Cerebellar cortex (tissue), 1 donor: ENCODE measurements at places on chromosomes 16 and 17.
A peak's percentile ranks its signal among the peaks of the same experiment; 100 is the strongest.

- DNase-seq = no peak
Observed at GRCh38 chr16:20760346-20760745, 3.5 kb upstream of the ACSM3 start.

DNA sequence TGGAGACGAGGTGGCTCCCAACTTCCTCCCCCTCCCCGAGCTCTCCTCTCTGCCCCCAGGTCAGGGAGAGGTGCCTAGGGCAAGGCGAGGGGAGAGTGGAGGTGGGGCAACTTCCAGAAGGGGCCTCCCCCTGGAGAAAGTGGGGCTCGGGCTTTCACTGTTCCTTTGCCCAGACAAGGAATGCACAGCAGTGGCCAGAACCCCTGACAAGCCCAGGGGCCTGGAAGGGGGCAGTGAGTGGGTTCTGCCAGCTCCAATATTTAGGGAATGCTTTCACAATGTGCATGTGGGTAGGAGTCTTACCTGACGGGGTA is 11.7 kb upstream of the SP2 start:
- DNase-seq = no peak

DNA sequence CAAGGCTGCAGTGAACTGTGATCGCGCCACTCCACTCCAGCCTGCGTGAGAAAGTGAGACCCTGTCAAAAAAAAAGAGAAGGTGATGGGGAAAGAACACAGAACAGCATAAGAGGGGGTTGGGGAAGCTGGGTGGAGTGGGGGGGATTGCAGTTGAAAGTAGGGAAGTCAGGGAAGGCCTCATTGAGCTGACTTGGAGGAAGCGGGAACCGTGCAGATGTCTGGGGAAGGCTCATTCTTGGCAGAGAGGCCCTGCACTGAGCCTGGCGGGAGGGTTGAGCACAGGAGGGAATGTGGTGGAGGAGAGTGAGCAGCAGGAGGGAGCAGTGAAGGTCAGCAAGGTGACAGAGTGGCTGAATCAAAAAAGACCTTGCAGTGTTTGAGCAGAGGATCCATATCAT is 26.9 kb downstream of the IL4R start:
- no peak for DNase-seq

DNA sequence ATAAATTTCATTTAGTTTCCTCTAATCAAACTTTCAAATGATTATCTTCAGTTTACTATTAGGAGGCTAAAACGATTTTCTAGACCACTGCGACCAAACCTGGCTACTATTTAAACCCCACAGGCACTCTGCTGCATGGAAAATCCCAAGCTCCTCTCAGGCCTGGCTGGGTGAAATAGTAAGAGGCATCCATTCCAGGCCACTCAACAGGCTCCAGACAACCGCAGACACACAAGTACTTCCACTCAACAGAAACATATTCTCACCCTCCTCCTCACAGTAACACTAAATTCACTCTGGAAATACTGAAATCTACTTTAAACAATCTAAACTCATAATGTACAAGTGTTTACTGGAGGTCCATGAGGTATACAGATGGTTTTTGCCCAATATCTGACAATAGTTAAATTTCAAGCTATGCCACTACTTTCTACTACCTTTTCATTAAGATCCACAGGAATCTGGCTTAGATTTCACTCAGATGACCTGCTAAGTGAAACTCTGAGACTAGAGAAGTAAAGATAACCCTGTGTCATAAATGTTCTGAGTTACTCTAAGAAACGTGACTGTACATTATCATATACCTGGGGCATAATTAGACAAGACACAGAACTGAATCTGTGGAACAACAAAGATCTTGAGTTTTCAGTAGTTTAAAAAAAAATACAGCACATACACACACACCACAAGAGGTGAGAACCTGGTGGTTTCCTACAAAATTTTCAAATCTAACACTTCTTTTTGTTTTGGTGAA is 10.4 kb downstream of the VPS53 start:
- no peak for DNase-seq

DNA sequence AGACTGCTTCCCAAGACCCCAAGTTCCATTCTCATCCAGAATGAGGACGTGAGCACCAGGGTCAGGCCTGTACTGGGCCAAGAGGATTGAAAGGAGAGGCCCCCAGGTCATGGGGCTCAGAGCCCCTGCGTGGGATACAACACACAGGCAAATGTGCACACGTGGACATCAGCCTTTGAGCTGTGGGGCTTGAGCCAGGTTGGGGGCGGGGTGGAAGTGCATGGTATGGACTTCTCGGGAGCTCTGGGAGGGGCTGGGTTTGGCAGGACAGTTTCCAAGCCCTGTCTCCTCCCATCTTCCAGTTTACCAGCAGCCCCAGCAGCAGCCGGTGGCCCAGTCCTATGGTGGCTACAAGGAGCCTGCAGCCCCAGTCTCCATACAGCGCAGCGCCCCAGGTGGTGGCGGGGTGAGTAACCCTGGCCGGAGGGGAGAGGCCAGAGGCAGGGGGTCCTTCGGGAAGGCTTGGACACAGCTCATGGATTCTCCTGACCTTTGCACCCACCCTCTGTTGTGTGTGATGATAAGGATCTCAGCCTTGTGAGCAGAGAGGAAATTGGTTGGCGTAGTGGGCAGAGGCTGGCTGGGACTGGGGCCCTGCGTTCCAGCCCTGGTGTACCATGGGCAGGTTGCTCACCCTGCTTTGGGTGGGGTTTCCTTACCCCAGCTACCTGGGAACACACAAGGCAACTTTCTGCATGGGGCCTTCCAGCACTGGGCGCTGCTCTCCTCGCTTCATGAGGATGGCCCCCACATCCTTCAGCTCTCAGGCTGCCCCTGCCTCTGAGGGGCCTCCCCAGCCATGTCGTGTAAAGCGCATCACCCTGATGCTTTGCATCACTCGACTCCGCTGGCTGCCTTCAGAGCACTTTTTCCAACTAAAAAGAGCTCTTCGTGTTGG is 10.4 kb upstream of the LASP1NB start:
- DNase-seq = peak; percentile 28
